CD4-positive, alpha-beta T cell treated with Interleukin-17A for 4 hours (primary cell): ENCODE measurements at places on chromosomes 5 and 9.
A peak's percentile ranks its signal among the peaks of the same experiment; 100 is the strongest.

GRCh38 chr5:91850031-91850430 is 466.9 kb upstream of the ARRDC3 start:
- no peak for DNase-seq

DNA sequence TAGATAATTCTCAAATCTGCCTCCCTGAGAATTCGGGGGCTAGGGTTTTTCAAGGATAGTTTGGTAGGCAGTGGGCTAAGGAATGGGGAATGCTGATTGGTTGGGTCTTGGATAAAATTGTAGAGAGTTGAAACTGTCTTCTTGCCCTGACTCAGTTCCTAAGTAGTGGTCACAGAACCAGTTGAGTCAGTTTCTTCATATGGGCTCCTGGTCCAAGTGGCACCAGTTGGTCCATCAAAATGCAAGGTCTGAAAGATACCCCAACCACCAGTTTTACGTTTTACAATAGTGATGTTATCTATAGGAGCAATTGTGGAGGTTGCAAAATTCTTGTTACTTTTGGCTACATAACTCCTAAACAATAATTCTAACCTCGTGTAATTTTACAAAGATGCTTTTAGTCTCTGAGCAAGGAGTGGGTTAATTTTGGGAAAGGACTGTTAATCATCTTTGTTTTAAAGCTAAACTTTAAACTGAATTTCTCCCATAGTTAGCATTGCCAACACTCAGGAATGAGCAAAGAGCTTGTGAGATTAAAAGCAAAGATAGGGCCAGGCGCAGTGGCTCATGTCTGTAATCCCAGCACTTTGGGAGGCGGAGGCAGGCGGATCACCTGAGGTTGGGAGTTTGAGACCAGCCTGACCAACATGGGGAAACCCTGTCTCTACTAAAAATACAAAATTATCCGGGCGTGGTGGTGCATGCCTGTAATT is 7.7 kb downstream of the CDK7 start:
- DNase-seq, result no peak

- DNase-seq, result no peak
These were observed 61.3 kb downstream of the DROSHA start for GRCh38 chr5:31470608-31471007.

DNA sequence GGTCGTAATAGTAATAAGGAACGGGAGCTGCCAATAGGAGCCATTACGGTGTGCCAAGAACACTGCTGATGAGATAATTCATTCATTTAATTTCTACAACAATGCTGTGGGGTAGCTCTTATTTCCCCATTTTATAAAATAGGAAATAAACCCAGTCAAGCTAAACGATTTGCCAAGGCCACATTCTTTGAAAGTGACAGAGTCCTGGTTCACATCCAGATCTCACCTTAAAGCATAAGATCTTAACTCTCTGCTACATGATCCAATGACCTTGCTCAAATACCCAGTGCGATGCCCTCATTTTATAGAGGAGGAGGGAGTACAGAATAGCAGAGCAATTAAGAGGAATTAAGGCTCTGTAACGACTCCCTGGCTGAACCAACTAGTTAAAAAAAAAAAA is 5.0 kb downstream of the PDE6A start:
- no peak for DNase-seq

GRCh38 chr5:31995714-31996113 is 178.4 kb downstream of the GOLPH3 start:
- peak; percentile 9 for DNase-seq

- no peak for DNase-seq
These were observed 75.0 kb upstream of the TRIO start for GRCh38 chr5:14068136-14068535.

GRCh38 chr9:13716601-13717321 is 437.3 kb upstream of the MPDZ start:
- DNase-seq, result no peak

DNA sequence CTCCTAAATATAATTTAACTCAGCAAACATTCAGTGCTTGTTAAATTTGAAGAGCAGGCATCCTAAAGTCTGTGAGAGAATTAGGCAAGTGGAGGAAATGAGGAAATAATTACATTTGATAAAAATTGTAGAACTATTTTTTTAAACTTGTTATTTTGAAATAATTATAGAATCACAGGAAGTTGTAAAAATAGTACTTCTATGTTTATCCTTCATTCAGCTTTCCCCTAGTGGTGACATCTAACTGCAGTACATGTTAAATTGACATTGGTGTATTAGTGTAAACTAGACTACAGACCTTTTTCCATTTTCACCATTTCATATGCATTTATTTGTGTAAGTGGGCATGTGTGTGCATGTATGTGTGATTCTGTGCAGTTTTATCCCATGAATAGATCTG is 51.6 kb downstream of the F2RL2 start:
- DNase-seq, result no peak

GRCh38 chr9:5532306-5532705 is 22.0 kb downstream of the PDCD1LG2 start:
- DNase-seq, result no peak

DNA sequence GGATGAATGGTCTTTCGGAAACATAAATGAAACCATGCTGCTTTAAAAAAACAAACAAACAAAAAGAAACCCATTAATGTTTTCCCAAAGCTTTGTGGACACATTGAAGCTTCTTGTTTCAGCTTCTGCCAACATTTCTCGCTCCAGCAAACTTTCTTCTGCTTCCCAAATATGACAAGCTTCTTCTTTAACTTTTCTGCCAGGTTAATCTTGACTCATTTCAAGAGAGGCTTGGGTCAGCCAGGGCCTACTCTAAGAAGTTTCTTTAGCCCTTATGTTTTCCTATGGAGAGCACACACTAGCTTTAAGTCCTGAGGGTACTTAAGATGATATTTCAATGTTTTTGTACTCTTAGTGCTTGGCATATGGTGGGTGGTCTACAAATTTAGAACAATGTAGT is 6.1 kb downstream of the ANXA1 start:
- no peak for DNase-seq

DNA sequence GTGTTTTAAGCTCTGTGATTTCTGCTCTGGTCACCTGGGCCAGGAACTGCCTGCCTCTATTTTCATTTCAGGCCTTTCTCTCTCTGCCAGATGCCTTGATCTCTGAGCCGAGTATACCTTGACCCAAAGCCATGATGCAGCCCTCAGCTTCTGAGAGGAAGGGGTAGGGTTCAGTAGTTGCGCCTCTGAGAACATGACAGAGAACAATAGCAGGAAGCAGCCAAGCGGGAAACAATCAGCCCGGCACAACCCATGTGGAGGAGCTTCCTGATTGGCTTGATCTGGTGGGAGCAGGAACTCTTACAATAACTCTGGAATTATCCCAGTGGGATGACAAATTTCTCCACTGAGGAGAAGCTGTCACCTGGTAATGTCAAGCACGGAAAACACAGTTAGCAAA is 127.4 kb downstream of the PALM2AKAP2 start:
- DNase-seq, result no peak

GRCh38 chr5:2895876-2896275 is 144.4 kb upstream of the IRX2 start:
- no peak for DNase-seq

DNA sequence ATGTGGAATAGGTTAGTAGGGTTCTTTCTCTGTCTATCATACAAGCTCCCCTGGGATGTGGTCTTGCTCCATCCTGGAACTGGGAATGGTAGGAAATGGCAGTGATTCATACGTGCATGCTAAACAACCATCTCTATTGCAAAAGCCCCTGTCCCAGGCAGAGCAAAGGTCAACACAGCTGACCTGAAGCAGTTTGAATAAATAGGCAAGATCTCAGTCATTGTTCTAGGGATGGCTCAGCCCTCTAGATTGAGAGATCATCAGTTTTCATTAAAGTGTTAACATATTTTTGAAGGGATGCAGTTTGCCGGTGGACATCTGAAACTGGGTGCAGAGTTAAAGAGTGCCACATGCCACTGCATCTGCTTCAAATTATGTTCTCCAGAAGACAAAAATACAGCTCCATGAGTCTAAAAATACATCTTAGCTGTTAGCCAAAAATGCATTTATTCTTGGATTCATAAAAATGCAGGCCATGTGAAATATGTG is 224.1 kb downstream of the ESM1 start:
- DNase-seq, result no peak

DNA sequence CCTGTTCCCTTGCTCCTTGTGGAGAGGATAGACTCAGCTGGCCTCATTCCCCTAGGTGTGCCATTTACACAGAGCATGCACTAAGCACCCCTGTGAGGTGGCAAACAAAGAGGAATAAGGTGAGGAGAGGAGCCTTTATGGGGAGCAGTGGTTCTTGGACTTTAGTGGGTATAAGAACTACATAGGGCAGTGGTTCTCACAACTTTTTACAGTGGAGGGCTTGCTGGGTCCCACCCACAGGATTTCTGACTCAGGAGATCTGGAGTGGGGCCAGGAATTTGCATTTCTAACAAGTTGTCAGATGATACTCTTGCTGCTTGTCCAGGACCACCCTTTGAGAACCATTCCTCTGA is 42.0 kb downstream of the CSF1R start:
- no peak for DNase-seq

DNA sequence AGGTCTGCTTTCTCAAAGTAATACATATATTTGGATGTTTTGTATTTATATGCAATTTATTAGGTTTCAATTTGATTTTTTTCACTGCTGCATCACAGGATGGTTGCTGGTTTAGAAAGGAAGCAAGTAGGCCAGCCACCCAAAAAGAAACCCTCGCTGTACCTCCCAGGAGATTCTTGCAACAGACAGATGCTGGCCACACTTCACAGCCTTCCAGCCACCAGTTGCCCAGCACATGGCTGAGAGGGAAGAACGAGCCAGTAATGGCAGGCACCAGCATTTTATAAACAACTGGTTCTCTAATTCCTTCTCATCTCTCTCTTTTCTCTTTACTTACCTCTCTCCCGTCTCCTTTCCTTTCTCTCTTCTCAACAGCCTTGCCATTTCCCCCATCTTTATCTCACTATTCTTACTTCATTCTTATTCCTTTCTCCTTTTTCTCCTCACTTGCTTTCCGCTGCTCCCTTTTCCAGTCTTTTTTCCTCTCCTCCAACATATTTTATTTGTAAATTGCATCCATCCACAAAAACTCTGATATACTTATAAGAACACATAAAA is 38.9 kb downstream of the EFNA5 start:
- DNase-seq, result no peak

- no peak for DNase-seq
These were observed 135.9 kb upstream of the OTULINL start for GRCh38 chr5:14445576-14446290.

- no peak for DNase-seq
These were observed 34.5 kb upstream of the COL5A1 start for GRCh38 chr9:134606951-134607731.

GRCh38 chr5:74919487-74919886 is 53.3 kb upstream of the FAM169A start:
- DNase-seq, result peak; percentile 42

DNA sequence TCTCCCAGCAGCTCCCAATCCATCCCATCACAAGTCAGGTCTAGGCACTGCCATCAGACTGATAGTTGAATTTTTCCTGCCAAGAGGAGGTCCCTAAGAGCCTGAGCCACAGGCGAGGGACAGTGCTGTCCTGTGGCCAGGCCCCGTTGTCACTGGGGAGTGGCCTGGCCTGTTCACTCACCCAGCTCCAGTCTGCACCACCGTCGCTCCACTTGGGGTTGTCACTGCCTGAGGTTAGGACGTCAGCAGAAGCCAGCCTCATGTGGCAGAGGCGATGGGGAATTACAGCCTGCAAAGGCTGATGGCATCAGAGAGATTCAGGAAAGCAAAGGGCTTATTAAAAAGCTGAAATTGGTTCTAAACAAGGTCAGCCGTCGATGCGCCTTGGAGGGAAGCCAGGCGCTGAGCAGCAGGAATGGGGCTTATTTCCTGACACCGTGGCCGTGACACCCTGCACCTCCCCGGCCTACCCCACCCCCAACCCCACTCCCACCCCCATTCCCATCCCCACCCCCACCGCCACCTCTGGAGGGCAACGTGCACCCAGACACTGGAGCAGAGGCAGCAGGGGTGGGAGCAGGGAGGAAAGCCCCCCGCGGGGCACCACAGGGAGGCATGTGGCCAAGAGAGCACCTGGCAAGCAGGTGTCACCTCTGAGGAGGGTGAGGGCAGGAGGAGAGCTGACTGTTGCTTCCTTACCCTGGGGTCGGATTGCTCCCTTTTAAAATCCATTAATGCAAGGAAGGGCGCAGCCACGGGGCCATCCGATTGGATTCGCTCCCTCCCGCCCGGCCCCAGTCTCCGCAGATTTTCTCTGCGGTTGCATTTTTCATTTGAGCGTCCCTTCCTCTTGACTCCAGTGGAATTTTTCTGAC is 3.1 kb upstream of the DBH start:
- DNase-seq, result no peak

DNA sequence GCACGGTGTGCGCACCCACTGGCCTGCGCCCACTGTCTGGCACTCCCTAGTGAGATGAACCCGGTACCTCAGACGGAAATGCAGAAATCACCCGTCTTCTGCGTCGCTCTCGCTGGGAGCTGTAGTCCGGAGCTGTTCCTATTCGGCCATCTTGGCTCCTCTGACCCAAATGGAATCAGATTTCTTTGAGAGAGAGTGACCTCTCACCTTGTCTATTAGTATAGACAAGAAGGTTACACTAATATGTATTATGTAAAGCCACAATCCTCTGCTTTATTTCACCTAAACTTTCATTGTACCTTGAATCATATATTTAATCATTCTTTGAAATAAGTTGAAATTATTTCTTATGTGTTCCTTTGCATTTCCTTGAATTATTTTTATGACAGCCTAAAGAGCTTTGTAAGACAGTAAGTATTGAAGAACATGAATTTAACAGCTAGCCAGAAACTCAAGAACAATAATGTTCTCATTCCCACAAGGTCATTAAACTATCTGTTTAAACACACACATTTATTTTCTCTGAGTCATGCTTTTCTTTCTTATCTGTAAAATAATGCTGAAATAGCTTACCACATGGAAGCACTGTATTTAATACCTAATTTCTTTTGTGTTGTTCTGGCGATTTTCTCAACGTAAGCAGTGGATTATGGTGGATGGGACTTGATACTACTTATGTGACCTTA is 91.8 kb upstream of the DMRTA1 start:
- DNase-seq, result no peak

DNA sequence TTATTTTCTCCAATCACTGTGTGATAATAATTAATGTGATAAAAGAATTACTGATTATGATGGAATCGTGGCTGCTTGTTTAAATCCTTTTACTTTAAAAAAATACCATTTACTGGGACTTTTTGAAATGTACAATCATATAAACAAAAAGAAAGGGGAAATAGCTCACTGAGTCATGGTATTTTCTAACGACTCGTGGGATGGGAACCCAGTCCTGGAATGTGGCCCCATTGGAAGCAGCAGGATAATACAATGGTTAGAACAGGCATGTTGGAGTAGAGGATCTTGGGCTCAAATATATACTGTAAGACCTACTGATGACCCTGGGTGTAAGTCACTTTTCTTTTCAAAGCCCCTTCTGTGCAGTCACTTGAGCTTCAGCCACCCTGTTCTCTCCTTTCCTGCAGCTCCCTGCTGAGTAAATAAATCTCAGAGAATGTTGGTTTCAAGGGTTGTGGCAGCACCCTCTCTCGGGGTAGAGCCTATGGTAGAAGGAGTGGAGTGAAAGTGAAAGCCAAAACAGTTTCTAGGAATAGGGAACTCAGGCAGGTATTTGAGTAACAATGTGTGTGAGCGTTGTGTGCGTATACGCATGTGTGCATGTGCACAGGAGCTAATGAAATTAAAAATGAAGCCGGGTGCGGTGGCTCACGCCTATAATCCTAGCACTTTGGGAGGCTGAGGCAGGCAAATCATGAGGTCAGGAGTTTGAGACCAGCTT is 40.8 kb upstream of the LARP1 start:
- peak; percentile 4 for DNase-seq
